ENCODE measurements at places on chromosomes 4 and X. TPM values are rescaled to one million over a fixed set of nuclear protein-coding genes. Genes with fewer than 3 reads are reported as not detected.
A peak's percentile ranks its signal among the peaks of the same experiment; 100 is the strongest.

The RIBC1 gene
- 0.61 TPM for total RNA-seq

The GLRB gene
- not detected for total RNA-seq

The SERTM2 gene
- not detected for total RNA-seq

The ZMYM3 gene
- total RNA-seq, result 32.9 TPM

The MTNR1A gene
- total RNA-seq, result 0.84 TPM

The LPAR4 gene
- total RNA-seq, result not detected

GRCh38 chr4:152451496-152451895 lies 84.4 kb downstream of the FBXW7 start:
- no peaks in the 10 kb centered on the region for H3K27me3 ChIP-seq
- H3K27ac ChIP-seq, result no peak overlapping the region
- H3K4me1 ChIP-seq, result no peaks in the 10 kb centered on the region
- DNase-seq, result no peak
- no peaks in the 10 kb centered on the region for H3K36me3 ChIP-seq

- H3K27me3 ChIP-seq, result no peaks in the 10 kb centered on the region
- H3K4me1 ChIP-seq, result peaks cover 12% of the 10 kb centered on the region
- H3K36me3 ChIP-seq, result no peaks in the 10 kb centered on the region
- peak overlapping the region; percentile 60 for H3K4me3 ChIP-seq
These were observed 492 bp upstream of the SLIT2 start for GRCh38 chr4:20251031-20251795.

DNA sequence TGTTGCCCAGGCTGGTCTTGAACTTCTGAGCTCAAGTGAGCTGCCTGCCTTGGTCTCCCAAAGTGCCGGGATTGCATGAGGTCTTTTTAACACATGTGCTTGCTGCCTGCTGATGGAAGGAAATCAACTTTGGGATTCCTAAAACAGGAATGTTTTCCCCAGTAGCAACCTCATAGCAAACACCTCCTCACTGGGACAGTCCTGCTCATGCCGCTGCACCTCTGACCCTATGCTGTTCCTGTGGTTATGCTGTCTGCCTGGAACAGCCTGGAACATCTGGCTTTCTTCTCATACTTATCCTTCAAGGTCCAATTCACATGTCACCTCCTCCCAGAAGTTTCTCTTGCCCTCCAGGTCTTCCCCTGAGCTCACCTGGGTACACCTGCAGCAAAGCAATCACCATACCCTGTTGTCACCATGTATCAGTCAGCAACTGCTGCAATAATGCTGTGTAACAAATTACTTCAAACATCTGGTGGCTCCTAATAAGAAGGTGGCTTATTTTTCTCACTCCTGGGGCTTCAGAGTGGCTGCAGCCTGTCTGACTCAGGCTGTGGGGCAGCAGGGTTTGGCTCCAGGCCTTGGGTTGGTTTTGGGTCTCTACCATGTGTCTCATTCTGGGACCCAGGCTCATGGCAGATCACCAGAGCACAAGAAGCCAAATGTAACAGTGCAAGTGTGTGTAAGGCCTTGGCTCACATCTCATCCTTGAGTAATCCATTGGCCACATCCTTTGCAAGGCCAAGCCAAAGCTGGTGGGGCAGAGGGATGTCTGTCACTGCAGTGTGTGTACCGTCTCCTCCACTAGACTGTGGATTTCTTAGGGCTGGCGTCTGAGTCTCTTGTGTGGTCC lies 59.4 kb upstream of the SORCS2 start:
- no peak for DNase-seq
- H3K27me3 ChIP-seq, result no peaks in the 10 kb centered on the region
- no peak overlapping the region for H3K4me3 ChIP-seq
- peaks cover 9% of the 10 kb centered on the region for H3K4me1 ChIP-seq
- no peaks in the 10 kb centered on the region for H3K36me3 ChIP-seq
- H3K27ac ChIP-seq, result no peak overlapping the region

DNA sequence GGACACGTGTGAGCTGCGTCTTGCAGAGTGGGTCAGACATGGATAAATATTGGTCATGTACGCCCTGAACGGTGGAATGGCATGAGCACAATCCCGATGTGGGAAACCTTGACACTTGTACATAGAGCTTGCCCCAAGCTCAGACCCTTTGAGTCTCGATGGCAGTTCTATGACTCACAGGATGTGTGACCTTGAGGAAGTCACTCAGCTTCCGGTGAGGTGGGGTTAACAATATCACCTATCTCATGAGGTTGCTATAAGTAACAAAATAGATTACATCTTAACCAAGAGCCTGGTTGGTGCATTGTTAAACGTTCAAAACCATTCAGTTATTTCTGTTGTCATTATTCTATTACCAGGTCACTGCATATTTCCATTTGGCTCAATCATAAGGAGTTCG lies 109.1 kb upstream of the TBL1X start:
- H3K27me3 ChIP-seq, result no peaks in the 10 kb centered on the region
- no peak overlapping the region for H3K27ac ChIP-seq
- peaks cover 15% of the 10 kb centered on the region for H3K4me1 ChIP-seq
- no peak for DNase-seq

DNA sequence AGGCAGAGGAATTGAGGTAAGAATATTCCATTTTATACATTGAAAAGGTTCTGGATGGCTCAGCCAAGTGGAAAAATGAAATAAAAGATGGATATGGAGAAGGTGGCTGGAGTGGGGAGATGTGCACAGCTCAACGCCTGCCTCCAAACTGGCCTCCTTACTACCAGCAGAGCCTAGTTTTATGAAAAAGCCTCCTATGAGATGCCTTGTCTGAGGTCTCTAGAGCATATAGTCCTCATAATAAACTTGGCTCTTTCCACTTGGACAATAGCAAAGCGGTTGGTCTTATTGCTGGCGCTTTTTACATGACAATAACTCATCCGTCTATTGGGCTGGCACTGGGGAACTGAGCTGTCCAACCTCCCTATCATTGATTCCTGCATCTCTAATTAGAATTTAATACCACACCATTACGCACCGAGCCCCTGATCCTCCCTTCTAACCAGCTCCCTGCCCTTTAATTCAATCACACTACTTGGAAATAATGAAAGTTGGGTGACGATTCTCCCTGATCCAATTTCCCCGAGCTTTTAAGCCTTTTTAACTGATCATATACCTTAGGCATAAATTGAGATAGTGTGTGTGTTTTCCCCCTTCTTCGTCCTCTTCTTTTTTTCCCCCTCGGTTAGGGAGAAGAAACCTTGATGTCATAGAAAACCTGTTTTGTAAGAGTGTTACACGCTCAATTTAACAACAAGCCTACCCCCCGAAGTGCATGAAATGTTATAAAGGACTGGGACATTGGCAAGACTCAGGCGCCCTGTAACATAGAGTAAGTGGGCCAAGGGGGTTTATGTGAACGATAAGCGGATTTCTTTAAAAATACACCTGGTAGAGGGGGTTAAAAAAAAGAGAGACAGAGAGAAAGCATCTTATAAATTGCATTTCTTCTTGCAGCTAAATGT lies at the start of gene PHOX2B:
PHOX2B (minus strand) TSS at position 155 of the 905 bp plus-strand sequence; CDS start at position 40, 115 bp downstream.
- H3K27ac ChIP-seq, result no peak within 1 kb of the TSS
- no peaks in the 10 kb centered on the region for H3K36me3 ChIP-seq
- DNase-seq, result no peak
- H3K4me1 ChIP-seq, result no peaks in the 10 kb centered on the region
- H3K4me3 ChIP-seq, result no peak within 1 kb of the TSS

DNA sequence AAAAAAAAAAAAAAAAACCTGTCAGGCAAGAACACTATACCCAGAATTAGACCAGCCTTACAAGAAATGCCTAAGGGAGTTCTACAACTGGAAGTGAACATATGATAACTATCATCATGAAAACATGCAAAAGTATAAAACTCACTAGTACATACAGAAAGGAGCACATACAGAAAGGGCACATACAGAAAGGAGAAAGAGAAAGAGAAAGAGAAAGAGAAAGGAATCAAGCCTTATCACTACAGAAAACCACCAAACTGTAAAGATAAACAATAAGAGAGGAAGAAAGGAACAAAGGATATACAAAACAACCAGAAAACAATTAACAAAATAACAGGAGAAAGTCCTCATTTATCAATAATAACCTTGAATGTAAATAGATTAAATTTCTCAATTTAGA lies 50.4 kb downstream of the PHKA1 start:
- no peaks in the 10 kb centered on the region for H3K4me1 ChIP-seq
- DNase-seq, result no peak

DNA sequence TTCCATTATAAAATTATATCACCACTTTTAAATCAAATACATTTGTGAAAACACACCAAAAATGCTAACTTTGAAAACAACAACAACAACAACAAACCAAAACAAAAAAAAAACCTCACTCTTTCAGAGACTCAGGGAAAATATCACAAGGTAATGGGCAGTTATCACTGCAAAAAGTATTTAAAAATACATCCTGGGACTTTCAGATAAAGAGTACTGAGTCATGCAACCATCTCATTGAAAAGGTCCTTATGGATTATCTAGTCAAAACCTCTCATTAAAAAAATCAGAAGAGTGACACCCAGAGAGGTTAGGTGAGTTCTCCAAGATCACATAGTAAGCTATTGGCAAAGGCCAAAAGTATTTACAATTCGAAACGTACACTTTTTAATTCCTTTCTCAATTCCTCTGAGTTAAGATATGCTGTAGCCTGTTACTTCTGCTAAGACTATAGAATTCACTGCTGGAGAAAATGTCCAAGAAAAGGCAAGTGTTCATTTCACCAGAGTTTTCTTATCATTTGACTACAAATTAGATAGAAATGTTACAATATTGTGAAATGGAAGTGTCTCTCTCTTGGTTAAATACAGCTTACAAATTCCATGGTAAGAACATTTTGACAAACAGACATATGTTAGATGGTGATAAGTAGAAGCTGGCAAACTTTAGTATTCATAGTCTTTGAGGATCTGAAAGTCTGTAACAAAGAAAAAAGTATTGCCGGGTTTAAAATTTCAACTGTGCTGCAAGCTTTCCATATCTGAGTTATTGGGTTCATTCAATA lies 9.3 kb downstream of the STX18 start:
- H3K27me3 ChIP-seq, result no peaks in the 10 kb centered on the region
- DNase-seq, result no peak
- H3K27ac ChIP-seq, result no peak overlapping the region
- no peaks in the 10 kb centered on the region for H3K4me1 ChIP-seq
- no peaks in the 10 kb centered on the region for H3K36me3 ChIP-seq

GRCh38 chrX:122565952-122566351 lies 618.1 kb upstream of the GRIA3 start:
- no peaks in the 10 kb centered on the region for H3K4me1 ChIP-seq
- no peaks in the 10 kb centered on the region for H3K36me3 ChIP-seq
- H3K27ac ChIP-seq, result no peak overlapping the region

DNA sequence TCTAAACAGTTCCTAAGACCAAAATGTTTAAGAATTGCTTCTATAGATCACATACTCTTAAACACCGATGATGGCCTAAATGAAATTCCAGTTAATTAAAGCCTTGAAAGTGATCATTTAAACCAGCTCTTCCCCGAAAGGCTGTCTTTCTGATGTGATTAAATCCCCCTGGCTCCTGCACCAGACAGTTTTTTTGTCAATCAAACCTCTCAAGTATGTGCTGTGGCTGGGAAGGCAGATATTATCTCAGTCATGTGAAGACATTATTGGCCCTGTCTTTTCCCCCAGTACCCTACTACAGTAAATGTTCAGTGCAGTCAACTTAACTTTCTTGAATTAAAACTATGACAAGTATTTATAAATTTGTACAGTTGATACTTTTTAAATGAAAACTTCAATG lies 121.0 kb upstream of the MYOZ2 start:
- H3K4me3 ChIP-seq, result no peak overlapping the region
- H3K27ac ChIP-seq, result no peak overlapping the region
- no peaks in the 10 kb centered on the region for H3K27me3 ChIP-seq
- DNase-seq, result no peak
- H3K36me3 ChIP-seq, result no peaks in the 10 kb centered on the region

All from HCT116 (cell line).